Stimulated activated CD4-positive, alpha-beta T cell treated with anti-CD3 and anti-CD28 coated beads, Interleukin-1b, Interleukin-23, amount 100 ng/mL, for 48 hours (primary cell): ENCODE measurements at places on chromosomes 7 and 10.

GRCh38 chr7:130476297-130477150 is 15.4 kb upstream of the MEST start:
- DNase-seq, result no peak

DNA sequence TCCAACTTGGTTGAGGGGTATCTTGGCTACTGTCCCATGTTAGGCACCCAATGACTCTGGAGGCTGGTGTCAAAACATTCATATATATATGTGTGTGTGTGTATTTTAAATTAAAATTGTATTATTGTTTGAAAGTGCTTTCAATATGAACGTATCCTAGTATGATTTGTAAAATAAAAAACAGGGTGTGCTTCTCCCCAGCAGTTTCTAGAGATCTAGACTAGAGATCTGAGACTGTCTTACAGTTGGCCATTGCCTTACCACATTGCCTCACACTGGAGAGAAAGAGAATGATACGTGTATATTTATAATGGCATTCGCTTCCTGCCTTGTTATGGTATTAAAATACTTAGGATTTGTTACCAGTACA is 1.2 kb downstream of the BAG3 start:
- DNase-seq, result no peak

DNA sequence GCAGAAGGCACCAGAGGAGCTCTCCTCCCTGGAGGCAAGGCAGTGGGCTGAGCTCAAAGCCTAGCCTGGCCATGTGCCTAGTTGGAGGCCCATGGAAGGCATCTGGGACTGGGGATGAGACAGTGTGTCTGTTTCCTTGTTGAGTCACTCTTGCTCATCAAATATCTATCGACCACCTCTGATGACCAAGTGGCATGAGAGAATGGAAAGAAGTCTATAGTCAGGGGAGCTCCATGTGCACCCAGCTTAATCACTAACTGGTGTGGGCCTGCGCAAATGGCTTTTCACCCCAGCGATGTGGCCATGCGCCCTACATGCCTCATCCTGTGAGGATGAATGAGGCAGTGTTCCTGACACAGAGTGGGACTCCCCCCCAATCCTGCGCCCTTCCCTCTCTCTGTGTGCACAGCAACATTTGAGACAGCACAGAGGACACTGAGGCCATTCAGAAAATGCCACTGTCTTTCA is 229.9 kb downstream of the RPS24 start:
- no peak for DNase-seq

DNA sequence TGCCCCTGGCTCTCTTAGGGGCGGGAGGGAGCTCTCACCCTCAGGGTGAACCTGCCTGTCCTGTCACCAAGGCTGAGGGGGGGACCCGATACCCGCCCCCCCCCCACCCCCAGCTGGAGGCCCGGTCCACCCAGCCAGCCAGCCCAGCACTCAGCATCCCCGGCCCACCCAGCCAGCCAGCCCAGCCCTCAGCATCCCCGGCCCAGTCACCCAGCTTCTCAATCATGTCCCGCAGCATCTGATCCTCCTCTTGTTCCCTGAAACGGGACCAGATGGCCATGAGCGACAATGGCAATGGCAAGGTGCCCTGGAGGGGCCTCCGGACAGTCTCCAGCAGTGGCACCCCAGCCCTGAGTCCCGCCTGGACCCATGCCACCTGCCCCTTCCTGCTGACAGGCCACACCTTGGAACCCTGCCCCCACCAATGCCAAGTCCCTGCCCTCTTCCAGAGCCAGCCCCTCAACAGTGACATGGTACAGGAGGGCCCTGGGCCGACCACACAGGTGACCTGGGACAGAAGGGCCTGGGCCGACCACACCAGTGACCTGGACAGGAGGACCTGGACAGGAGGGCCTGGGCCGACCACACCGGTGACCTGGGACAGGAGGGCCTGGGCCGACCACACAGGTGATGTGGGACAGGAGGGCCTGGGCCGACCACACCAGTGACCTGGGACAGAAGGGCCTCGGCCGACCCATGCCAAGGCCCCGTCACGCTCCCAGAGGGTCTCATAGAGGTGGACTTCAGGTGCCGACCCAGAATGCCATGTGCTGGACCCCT is 24.2 kb downstream of the MICALL2 start:
- DNase-seq, result no peak

DNA sequence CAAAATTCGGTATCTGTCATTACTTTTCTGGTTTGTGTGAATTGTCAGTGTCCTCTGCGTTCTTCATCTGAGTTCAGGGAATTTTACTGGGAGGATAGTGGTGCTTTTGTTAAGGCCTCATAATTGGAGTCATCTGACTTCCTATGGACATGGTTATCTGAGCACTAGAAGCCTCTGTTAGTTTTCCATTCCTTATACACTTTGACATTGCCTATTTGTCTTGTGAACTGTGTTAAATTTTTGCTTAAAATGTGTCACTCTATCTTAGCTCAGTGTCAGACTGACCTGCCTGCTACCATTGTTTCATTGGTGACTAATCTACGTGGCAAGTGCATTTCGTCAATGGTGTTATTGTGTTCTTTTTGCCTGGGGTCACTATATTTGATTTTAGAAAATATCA is 253.3 kb downstream of the SEMA3A start:
- no peak for DNase-seq

DNA sequence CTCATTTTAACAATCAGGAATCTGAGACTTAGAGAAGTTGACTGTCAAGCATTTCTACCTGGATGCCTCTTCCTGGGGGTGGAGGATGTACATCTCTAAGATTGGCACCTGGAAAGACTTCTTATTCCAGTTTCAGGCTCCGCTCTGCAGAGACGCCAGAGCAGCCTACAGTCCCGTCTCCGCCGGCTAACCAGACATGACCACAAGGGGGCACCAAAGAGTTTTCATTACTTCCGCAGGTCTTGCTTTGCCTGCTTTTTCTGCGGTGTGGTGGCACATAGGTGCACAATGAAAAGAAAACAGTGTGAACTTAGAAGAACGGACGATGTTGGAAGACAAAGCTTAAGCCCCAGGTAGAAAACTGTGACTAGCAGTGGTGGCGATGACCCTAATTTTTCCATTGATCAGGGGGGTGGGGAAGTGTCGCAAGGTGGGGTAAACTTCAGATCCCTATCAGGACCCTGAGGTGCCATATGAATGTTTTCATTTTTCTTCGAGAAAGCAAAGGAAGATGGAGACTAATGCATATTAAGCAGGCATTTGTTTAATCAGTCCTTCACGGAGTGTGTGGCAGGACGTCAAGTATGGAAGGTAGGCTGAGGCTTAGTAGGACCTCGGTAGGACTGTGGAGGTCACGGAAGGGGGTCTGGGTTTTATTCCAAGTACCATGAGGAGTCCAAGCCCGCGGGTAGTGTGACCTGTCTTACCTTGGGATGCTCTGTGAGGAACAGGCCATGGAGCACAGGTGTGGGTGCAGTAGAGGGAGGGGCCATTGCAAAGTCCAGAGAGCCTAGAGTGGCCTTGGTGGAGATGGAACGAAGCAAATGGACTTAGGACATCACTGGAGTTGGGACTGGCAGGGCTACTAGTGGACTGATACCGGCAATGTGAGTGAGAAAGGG is 60.1 kb upstream of the SORCS3 start:
- peak; percentile 63 for DNase-seq

- DNase-seq, result no peak
Measured at GRCh38 chr7:118305671-118306070, 81.2 kb downstream of the ANKRD7 start.

DNA sequence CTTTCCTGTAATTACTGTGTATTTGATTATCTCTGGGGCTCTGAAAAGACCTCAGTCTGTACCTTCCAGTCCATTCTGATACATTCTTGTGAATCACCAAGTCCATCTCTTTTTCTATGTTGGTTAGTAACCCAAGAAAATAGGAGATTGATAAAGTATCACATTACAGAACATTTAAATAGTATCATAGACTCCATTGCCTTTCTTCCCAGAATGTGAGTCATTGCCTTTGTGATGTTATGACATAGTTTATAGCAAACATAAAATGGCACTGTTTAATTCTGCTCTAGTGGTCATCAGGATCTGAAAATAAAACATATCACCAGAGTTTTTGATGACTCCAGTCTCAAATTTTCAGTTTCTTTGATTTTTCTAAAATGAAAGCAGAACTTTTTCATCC is 78.4 kb downstream of the NRG3 start:
- no peak for DNase-seq

DNA sequence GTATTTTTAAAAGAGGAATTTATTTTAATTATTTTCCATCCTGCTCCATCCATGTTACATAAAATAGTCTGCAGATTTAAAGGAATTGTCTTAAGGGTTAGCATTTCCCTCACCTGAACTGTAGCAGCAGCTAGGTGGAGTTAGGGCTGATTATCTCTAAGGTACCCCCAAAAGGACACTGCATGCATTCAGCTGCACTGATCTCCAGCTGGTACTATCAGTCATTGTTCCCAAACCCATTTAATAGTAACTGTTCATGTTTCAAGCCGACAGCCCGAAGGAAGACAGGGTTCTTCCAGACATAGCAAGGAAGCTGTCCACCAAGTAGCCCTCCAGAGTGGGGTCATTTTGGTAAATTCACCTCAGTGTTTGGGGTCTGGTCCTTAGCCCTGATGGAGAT is 48.7 kb downstream of the FAM171A1 start:
- DNase-seq, result no peak

- DNase-seq, result no peak
Measured at GRCh38 chr10:14329746-14330173, 964 bp downstream of the FRMD4A start.

GRCh38 chr7:108348913-108349312 is 107.3 kb downstream of the NRCAM start:
- DNase-seq, result no peak

DNA sequence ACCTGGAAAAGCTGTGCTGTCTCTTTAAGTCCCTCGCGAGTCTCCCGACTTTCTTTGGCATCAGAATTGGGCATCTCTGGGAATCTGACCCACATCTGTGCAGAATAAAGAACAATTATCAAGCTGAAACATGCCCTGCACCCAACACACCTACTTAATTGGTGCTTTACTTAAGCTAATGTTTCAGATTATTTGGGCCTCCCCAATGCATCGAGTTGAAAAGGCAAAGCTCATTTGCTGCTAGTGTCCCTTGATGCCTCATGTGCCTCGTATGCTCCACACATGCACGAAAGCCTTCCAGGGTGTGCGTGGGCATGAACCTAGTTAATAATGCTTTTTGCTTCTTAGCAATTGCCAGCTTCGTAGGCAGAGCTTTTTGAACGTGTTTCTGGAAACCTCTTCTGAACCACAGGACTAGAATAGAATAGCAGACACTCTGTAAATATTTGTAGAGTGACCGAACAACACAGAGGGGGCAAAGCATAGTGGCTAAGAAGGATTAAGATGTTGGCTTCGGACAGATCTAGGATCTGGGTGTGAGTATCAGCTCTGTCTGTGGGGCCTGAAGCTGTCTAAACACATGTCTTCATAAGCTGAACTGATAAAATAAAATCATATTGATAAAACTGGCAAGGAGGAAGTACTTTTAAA is 26.7 kb upstream of the FGFR2 start:
- no peak for DNase-seq

GRCh38 chr7:50629238-50629901 is 64.2 kb upstream of the DDC start:
- DNase-seq, result no peak

GRCh38 chr7:16091701-16092310 is 329.5 kb downstream of the CRPPA start:
- no peak for DNase-seq

GRCh38 chr7:106572394-106573124 is 88.4 kb downstream of the CCDC71L start:
- no peak for DNase-seq

DNA sequence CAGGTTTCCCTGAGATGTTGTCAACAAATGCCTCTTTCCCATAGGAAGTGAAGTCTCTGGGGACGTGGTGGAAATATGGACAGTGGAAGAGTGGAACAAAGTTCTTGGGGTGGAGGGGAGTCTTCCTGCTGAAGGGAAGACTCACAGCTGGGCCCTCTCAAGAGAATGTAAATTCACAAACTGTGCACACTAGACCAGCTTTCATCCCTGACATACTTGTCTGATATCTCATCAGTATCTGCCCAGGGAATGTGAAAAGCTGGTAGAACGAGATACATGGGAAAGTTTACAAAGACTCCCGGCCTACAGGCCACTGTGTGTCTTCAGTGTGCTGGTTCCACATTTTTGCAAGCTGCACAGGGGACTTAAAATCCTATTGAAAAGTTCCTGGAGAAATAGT is 16.7 kb upstream of the CCDC3 start:
- no peak for DNase-seq
